Endothelial cell (in vitro differentiated cells): ENCODE measurements at places on chromosomes 7 and 10.

GRCh38 chr10:68095153-68095552, 14.1 kb upstream of the MYPN start:
- DNase-seq = no peak

- DNase-seq = no peak
Measured at GRCh38 chr7:93985101-93985500, 19.1 kb downstream of the BET1 start.

DNA sequence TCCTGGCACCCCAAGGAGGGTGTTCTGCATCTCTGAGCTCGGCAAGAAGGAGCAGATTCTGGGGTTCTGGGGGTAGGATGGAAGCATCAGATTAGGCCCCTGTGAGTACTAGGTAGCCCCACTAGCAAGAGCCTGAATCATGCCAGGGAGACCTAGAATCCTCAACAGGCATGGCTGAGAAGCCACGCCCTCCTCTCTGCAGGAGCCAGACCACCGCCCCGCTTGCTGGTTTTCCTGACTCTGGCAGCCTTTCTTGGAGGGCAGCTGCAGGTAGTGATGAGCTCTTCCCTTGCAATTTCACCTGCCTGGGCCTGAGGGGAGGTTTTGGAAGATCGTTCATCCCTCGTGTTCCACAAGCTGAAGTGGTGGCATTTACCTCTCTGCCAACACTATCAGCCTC, 68.9 kb upstream of the PRLHR start:
- no peak for DNase-seq

DNA sequence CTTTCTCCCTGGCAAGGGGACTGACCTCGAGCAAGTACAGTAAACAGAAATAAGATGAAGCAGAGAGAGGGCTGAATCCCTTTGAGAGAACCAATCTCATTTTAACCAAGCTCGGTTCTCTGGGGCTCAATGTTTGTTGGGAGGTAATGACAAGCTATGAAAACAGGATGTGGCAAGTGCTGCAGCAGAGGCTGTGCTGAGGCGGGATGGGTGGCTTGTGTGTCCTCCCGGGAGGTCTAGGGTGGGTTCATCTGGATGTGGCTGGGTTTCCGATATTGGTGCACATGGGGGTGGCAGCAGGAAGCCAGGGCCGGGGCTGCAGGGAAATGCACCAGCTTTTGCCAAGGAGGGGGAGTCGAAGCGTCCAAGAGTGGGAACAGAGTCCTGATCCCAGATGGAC, 84.5 kb downstream of the AOAH start:
- no peak for DNase-seq

GRCh38 chr7:80635533-80635932, 2.9 kb upstream of the CD36 start:
- no peak for DNase-seq

DNA sequence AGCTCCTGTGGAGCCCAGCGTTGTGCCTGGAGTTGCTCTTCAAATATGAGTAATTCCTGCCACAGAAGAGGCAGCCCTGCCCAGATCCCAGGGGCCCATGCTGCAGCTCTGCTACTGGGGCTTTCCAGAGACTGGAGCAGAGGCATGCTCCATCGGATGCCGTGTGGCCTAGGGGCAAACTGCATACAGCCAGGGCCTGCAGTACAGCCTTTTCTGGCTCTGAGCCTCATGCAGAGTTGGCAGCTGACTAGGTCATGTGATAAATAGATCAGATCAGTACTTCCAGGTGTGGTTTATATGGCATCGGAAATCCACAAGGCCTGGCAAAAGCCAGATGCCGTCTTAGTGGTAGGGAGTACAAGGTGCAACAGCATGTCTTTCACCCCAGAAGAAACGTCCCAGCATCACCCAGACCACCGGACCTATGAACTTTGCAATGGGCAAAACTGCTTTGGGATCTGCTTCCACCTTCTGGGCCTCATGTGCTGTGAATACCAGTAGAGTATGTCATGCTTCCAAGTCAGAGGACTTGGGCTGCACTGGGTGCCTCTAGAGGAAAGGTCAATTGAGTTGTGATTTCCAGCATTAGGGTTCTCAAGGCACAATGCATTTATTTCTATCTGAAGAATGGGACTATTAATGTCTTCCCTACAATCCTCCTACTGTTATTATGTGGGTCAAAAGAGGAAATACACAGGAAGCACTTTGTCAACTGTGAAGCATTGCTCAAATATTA, 250.7 kb upstream of the ZNF32 start:
- DNase-seq = no peak

GRCh38 chr7:91824201-91824600, 56.3 kb downstream of the MTERF1 start:
- no peak for DNase-seq

GRCh38 chr7:15783987-15784693, 97.7 kb upstream of the MEOX2 start:
- DNase-seq = no peak

- no peak for DNase-seq
Measured at GRCh38 chr7:91165006-91165845, 99.0 kb upstream of the FZD1 start.
